Right hindlimb (tissue), 1 donor: ENCODE measurements at places on chromosomes 6 and 20.

DNA sequence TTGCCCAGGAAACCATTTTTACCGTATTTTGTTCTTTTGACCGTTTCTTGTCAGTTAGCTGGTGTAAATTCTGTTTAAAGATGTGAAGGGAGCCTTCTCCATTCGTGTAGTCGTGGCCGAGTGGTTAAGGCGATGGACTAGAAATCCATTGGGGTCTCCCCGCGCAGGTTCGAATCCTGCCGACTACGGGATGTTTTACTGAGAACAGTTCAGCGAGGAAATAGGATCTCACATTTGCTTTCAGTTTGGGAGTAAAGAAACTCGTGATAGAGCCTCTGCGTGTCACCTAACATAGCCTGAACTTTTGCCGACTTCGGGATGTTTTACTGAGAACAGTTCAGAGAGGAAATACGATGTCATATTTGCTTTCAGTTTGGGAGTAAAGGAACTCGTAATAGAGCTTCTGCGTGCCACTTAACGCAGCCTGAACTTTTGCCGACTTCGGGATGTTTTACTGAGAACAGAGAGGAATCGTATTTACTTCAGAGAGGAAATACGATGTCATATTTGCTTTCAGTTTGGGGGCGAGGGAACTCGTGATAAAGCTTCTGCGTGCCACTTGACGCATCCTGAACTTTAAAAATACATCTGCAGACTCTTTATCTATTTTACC is 5.9 kb upstream of the ZNF184 start:
- peak; percentile 96 for DNase-seq

DNA sequence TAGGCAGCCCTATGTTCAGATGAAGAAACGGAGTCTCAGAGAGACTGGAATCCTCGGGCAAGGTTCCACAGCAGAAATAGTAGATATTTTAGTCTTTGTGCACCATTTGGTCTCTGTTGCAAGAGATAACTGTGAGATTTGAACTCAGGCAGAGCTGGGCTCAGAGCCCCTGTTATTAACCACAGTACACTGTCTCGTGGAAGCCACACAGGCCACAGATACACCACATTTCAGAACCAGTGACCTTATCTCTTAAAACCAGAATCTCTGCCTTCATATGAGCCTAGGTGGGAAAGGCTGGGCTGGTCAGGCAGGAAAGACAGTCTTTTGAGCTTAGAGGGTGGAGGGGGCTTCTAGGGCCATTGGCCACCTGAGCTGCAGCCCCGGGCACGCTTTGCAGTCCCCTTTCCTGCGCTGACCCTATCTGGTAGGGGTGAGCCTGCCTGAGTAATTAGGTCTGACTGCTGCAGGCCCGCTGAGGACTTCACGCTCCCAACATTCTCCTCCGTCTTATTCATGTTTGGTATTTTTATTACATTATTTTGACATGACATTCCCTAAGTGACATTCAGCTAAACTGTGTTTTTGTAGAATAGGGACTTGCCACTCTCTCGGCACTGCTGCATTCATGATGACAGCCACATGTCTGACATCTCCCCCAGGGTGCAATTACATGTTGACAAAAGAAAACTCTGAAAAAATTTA is 71.1 kb downstream of the KCNB1 start:
- no peak for DNase-seq

DNA sequence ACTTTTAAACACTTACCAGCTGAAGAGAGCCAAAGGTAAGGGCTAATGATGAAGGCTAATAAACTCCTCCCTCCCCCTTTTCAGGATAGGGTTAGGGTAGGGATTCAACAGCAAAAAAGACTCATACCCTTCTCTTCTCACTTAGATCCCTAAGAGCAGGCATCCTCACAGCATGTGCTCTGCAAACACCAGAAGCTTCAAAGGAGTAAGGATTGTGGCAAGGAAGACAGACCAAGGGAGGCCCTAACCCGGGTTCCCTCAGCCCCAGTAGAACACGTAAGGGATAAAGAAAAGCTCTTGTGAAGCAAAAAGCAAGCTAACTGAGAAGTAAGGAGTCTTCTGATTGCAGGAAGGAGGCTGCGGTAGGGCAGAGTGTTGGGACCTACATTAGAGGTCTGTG is 11.6 kb downstream of the MAP3K7 start:
- DNase-seq, result no peak

- no peak for DNase-seq
Measured at GRCh38 chr6:133184798-133185372, 56.3 kb upstream of the EYA4 start.

- DNase-seq, result no peak
Measured at GRCh38 chr6:46898006-46898405, 23.7 kb downstream of the ADGRF5 start.

GRCh38 chr6:89432875-89433251 is at the start of gene ANKRD6:
Gene ANKRD6, plus strand, starts transcription at chr6:89433152. Its CDS starts 133,825 bp downstream, at chr6:89566977.
- DNase-seq, result peak; percentile 77

DNA sequence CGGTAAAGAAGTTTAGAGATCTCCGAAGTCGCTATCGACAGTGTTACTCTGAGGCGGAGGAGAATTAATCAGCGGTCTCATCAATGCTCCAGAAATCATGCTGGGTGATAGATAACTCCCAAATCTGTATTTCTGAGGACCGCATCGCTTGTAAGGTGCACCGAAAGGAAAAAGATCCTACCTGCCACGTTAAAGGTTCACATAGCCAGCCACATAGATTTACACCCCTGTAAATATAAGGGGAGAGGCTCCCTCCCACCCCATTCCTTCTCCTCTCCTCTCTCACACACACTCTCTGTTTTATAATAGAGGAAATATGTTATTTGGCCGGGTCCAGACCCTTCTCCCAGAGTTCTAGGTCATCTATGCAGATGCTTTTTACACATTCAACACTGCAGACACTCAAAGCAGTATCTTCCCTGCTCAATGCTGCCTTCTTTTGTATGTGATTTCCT is 620 bp upstream of the DEK start:
- no peak for DNase-seq

- DNase-seq, result no peak
Measured at GRCh38 chr6:47545223-47545622, 67.6 kb downstream of the CD2AP start.

GRCh38 chr6:21219856-21220255 is 373.7 kb upstream of the SOX4 start:
- no peak for DNase-seq

GRCh38 chr6:109251839-109252238 is 130.4 kb downstream of the CD164 start:
- no peak for DNase-seq

DNA sequence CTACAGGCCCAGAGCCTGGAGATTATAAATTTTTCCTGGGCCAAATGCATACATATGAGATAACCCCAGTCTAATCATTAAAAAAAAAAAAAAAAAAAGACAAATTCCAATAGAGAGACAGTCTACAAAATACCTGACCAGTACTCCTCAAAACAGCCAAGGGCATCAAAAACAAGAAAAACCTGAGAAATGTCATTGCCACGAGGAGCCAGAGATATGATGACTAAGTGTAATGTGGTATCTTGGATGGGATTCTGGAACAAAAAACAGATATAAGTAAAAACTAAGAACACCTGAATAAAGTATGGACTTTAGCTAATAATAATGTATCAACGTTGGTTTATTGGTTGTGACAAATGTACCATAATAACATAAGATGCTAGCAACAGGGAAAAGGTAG is 24.9 kb downstream of the UBE2V1 start:
- no peak for DNase-seq

- no peak for DNase-seq
Measured at GRCh38 chr6:106496823-106497222, 132.5 kb downstream of the RTN4IP1 start.

GRCh38 chr6:112802144-112802543 is 455.0 kb downstream of the RFPL4B start:
- no peak for DNase-seq

DNA sequence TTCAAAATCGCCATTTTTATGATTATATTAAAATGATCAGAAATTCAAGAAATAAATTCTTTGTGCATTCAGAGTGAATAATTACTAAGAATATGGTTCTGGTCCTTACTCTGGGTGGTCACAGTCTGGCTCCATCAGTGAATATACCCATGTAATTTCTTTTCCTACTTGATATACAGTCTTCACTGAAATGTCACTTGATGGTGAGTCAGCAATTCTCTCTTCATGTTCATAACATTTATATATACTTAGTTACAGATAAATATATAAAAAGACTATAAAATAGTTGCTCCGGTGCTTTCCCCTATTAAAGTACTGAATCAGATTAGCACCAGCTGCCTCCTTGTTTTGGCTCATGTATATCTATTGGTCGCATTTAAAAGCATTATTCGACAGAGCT is 56.4 kb upstream of the MTRF1L start:
- no peak for DNase-seq

DNA sequence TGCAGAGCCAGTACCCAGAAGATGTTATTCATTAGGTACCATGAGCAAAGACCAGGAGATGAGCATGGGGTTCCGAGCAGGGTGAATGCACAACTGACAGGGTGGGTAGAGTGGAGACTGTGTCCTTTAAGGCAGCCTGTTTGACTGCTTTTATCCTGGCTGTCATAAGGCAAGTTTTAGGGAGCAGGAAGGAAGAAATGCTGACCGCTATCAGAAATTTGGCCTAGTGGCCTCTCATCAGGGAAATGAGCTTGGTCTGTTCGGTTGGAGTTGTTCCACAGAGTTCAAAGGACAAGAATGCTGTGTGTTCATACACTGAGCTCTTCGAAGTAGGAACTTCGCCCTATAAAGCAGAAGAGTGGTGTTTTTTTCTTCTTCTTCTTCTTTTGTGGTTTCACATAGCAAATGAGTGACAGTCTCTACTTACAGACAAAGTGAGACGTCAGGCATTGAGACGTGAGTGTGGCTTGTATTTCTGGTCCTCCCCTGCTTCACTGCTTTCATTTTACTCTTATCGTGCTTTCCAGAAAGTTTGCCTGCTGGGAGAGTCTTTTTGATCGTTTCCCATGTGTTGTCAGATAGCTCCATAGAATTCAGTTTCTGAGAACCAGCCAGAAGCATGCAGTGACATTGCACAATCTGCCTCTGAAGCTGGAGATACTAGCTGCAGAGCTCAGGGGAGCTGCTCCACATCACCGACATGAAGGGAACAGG is at the start of gene CASS4:
Gene CASS4, plus strand, starts transcription at position 502 of the 714 bp plus-strand sequence. Its CDS starts 199 bp downstream, at position 701.
- DNase-seq, result no peak

- peak; percentile 36 for DNase-seq
Measured at GRCh38 chr6:19691465-19692167, 145.6 kb upstream of the ID4 start.

- DNase-seq, result no peak
Measured at GRCh38 chr6:37454420-37455140, 21.6 kb downstream of the CMTR1 start.

DNA sequence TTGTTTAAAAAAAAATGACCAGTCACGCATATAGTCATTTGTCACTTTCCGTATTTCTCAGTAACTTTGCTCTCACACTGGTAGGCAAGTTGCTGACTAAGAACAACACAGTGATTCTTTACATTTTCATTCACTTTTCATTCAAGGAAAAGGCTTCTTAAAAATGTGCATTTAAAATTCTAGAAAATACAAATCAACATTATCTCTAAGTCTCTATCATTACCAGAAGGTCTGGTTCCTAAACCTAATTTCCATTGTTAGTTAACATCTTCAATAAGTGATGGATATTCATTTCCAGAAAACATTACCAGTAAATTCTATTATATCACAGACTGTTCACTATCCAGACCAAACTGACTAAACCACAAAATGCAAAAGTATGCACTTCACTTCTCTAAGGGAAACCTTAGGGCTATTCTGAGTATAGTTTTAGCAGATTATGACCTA is 115.3 kb downstream of the AHI1 start:
- DNase-seq, result no peak

DNA sequence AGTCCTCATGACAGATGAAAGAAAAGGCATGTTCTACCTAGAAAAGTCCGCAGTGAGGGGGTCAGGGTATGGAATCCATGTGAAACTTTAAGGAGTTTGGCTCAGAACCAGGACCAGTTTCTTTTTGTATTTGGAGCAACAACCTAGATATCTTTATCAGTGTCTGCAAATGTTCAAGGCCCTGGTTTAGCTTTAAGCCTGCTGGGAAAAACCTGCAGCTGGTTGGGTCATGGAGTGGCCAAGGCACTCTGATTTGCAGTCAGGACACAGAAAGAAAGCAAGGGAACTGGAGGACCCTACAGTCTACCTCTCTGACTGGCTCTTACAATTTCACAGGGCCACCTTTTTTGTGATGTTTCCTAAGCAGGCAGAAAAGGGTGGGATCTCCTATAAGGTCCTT is 33.7 kb downstream of the GSTA2 start:
- no peak for DNase-seq

- DNase-seq, result no peak
Measured at GRCh38 chr6:4637691-4638433, 138.3 kb upstream of the CDYL start.

DNA sequence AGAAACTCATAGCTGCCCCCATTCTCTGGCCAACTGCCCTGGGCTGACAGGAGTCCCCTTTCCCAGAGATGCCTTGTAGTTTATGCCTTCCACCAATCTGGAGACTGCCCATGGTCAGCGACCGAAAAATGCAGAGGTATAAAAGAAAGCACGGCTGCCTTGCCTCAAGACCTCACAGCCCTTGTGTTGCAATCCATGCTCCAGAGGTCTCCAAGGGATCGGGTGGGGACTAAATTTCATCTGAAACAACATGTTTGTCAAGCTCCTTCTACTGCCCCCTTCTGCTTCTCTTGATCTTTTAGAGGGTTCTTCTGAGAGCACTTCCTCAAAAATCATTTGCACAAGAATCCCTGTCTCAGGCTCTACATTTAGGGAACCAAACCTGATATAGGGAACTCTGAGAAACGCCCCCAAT is 128.8 kb downstream of the PLCB1 start:
- no peak for DNase-seq

DNA sequence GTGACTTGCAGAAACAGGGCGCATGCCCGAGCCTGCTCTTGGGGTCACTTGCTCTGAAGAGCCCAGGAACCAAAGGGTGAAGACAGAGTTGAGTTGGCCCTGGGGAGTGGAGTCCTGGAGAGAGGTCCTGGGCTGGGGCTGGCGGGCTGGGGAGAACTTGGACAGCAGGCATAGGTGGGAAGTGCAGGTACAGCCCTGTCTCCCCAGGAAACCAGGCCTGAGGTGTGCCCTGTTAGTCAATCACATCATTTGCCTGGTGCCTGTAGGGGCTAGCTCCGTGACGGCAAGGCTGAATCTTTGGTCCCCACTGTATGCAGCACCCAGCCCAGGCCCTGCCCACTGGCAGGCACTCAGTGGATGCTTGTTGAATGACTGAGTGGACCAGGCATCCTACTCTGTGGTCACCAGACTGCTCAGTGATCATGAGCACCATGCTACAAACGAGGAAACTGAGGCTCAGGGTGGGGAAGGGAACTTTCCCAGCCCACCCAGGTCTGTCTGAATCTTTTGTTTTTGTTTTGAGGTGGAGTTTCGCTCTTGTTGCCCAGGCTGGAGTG is 15.6 kb upstream of the NOL4L start:
- no peak for DNase-seq

GRCh38 chr6:128400875-128401274 is 119.5 kb downstream of the PTPRK start:
- no peak for DNase-seq

- DNase-seq, result peak; percentile 77
Measured at GRCh38 chr20:22924046-22924737, 110.9 kb upstream of the SSTR4 start.

GRCh38 chr20:21490105-21490504 is 23.8 kb downstream of the NKX2-2 start:
- no peak for DNase-seq
